ENCODE measurements at places on chromosomes 16 and 17.

DNA sequence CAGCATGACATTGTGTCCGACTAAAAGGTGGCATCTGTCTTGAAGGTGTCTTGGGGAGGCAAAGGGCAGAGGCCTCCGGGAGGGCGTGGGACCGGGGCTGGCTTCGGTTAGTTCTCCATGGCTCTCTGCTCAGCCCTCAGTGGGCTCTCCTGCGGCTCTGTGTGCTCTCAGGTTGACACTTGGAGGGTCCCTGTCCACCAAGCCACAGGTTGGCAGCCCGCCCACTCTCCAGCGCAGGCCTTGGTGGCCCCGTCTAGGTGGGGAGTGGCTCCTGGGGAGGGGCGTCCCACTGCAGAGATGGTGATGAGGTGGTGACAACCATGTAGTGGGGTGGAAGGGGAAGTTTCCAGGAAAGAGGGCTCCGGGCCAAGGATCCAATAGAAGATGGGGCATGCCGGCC lies 31.6 kb downstream of the ADGRG5 start:
- DNase-seq, result no peak

- DNase-seq, result no peak
These were observed 3.3 kb upstream of the SLC38A8 start for GRCh38 chr16:84045818-84046470.

DNA sequence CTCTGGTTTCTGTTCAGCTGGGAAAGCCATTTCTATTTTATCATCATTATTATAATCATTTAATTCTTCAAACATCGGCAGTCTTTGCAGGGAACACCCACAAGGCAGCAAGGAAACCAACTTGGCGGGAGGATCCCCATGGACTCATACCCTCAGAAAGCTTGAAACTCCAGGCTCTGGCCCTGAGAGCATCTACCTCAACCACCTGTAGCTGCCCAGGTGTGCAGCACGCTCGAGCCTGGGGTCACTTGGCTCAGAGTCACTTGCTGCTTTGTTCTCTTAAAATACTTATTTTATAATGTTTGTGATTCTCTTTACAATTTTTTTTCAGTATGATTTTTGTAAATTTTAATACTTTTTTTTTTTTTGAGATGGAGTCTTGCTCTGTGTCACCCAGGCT lies 6.8 kb upstream of the ZNF423 start:
- no peak for DNase-seq

GRCh38 chr16:31179219-31179746 lies 656 bp upstream of the FUS start:
- DNase-seq, result no peak

DNA sequence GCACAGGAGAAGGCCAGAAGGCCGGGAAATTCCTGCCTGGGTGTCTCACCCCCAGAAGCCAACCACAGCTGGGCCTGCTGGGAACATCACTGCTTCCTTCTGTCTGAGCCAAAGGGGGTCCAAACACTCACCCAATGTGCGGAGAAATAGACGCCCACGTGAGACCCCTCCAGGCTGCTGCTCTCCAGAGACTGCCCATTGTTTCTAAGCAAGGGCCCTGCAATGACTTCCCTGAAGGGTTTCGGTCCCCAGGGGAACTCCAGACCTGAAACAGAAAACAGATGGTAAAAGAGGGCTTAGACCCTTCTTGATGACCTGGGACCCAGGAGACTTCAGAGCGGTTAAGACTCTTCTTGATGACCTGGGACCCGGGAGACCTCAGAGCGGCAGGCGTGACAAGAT lies 41.3 kb downstream of the MRM3 start:
- no peak for DNase-seq

GRCh38 chr17:35742496-35742895 lies 10.5 kb downstream of the GAS2L2 start:
- DNase-seq, result no peak

All from head of caudate nucleus (tissue), 42 donors.